GM23338 (cell line): ENCODE measurements at places on chromosomes 2 and 18.

GRCh38 chr2:109144271-109144670 is 15.3 kb downstream of the SH3RF3 start:
- DNase-seq = no peak

- DNase-seq = no peak
Observed at GRCh38 chr2:204655101-204655500, 109.8 kb downstream of the PARD3B start.

DNA sequence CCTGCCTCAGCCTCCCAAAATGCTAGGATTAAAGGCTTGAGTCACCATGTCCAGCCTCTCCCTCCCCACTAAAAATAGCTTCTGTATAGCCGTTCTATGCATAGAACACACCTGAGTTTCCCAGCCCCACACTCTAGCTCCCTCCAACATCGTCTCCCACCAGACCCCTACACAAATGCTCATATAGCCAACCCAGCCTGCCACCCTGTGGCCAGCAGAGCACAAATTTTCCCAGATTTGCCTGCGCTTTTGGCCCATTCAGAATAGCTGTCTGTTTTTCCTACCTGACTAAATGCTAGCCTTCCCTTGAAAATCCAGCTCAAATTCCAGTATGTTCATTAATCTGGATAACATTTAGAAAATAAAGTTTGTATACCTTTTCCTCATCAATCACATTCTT is 22.8 kb downstream of the TRABD2A start:
- peak; percentile 74 for DNase-seq

- DNase-seq = no peak
Observed at GRCh38 chr2:19614066-19614465, 255.6 kb upstream of the OSR1 start.

GRCh38 chr2:8134473-8134932 is 547.4 kb upstream of the ID2 start:
- no peak for DNase-seq

GRCh38 chr2:232982926-232983668 is 30.0 kb downstream of the NGEF start:
- peak; percentile 90 for DNase-seq
